ENCODE measurements at places on chromosomes 13 and 19.

- peak; percentile 48 for DNase-seq
Observed at GRCh38 chr19:3359015-3359918, 7.1 kb upstream of the NFIC start.

DNA sequence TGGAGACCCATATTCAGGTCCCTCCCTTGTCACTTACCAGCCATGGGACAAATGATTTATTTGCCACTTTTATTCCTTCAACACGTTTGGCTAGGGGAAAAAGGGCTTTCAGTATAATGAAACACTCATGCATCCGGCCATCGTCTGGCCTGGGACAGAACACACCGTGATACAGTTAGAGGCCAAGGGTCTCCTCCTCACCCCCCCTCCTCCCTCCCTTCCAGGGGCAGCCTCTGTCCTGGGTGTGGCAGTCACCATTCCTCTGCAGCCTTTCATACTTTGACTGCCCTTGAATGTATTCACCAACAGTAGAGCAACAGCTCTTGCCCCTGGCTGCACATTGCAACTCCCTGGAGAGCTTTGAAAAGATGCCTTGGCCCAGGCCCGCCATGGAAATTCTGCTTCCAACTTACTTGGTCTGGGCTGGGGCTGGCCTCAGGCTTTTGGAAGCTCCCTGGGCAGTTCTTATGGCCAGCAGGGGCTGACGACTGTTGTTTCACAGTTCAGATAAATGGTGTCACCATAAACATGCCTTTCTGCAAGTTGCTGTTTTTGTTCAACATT is 3.0 kb downstream of the PAK4 start:
- DNase-seq, result no peak

DNA sequence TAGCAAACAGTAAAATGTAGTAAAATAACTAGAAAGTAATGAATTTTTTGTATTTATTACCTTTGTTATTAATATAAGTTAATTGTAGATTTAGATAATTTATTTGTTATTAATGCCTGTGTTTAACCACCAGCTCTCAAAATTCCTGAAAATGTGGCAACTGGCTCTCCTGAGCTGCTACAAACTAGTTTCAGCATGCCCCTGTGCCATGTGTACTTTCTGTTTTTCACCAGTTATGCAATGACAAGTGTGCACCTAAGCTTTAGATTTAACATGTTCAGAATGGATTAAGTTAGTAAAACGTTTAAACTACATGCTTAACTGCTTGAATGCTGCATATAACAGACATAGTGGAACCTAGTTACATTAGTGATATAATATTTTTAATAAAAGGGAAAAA is 88.1 kb downstream of the POSTN start:
- no peak for DNase-seq

DNA sequence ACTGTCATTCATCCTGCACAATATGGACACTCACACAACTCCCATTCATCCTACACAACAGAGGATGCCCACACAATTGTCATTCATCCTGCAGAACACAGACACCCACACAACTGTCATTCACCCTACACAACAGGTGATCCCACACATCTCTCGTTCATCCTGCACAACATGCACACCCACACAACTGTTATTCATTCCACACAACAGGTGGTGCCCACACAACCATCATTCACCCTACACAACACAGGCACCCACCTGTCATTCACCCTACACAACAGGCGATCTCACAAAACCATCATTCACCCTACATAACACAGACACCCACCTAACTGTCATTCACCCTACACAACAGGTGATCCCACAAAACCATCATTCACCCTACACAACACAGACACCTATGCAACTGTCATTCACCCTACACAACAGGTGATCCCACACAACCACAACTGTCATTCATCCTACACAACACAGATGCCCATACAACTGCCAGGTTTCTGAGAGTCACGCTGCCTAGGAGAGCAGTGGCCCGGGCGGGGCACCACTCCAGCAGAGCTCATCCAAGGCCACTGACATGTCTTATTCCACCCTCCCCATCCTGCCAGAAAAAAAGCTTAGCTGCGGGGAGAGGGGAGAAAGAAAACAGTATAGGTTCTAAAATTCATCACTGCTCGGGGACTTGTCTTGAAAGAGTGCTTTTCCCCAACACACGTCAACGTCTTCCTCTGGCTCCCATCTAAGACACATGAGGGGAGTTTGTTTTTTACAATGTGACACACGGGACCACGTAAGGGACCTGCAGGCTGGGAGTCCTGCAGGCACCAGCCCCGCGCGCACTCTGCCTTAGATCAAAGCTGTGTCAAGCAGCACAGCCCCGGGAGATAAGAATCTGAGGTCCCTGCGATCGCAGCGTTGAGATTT is 44.0 kb downstream of the KLF2 start:
- DNase-seq, result no peak

GRCh38 chr19:38455031-38455430 is 21.5 kb downstream of the RYR1 start:
- DNase-seq, result no peak
